AG10803 (cell line): ENCODE measurements at places on chromosomes 6 and 20.
A peak's percentile ranks its signal among the peaks of the same experiment; 100 is the strongest.

- peak; percentile 70 for DNase-seq
Measured at GRCh38 chr6:21402368-21402767, 191.2 kb upstream of the SOX4 start.

- DNase-seq = no peak
Measured at GRCh38 chr6:170182093-170182780, 108.6 kb downstream of the DLL1 start.

DNA sequence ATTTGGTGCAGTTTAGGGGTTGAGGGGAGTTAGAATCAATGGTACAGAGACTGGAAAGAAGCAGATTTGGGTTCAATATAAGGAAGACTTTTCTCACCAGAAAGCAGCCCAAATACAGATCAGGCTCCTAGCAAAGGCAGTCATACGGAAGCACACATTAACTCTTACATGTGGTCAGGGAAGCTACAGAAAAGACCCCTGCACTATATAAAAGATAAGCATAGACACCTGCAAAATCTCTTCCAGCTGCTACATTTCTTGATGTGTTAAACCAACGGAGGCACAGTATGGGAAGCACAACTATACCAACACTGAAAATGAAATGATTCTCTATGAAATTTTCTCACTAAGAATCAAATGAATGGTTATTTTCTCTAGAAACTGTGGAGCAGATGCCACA is 150.8 kb downstream of the GMDS start:
- DNase-seq = no peak

GRCh38 chr20:12528591-12529041 is 480.2 kb upstream of the SPTLC3 start:
- no peak for DNase-seq

DNA sequence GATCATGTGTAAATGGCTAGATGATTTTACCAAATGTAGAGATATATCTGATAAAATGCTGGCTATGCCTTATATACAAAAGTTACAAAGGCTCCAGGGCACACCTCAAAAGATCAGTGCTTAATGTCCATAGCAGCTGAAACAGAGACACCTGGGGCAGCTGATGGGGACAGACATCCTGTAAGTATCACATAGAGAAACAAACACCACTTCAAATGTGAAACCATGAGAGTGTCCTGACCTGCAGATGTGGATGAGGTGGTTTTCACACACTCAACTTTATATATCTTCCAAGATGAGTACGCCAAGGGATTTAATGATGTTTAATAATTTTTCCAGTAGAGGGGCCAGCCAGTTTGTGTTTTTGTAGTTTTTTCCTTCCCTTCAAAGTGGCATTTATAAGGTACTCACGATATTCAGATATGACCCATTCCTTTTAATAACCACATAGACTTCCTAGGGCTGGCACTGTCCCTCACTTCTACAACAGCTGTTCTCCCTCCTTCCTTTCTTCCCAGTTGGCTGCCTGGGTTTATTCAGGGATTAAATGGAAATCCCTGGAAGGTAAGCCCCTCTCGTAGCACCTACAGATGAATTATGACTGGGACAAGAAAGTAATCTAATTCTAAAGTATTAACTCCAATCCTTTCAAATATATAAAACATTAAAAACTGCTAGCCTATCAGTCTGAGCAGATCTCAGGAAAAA is 50.3 kb upstream of the MCM9 start:
- DNase-seq = no peak

GRCh38 chr20:35319192-35319870 is 27.1 kb upstream of the FAM83C start:
- DNase-seq = no peak

GRCh38 chr20:33770005-33770404 is 38.2 kb downstream of the ZNF341 start:
- no peak for DNase-seq

DNA sequence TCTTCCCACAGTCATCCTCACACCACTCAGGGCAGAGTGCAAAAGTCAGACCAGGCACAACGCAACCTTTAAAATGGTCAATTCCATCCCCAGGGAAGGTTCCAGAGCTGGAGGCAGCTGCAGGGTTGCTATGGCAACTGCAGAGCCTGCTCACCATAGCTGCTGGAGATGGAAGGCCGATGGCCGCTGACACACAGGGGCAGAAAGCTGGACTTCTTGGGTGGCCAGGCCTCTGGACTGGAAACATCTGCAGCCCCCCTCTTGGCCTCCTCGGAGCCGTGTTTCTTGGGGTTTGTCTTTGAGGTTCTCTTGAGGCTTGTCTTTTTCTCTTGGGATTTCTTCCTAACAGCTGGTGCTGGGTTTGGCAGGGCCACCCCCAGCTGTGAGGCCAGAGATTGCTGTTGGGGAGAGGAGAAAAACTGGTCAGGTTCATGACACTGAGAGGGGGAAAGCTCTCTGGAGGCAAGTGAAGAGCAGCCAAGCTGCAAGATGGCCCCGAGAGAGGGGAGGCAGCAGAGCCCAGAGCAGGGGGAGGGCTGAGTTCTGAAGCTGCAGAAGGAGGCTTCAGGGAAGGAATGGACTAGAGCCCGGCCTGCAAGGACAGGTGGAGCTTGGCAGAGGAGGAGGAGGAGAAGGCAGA is 10.2 kb downstream of the BNIP5 start:
- no peak for DNase-seq

- no peak for DNase-seq
Measured at GRCh38 chr20:32544893-32545840, 40.0 kb downstream of the NOL4L start.

DNA sequence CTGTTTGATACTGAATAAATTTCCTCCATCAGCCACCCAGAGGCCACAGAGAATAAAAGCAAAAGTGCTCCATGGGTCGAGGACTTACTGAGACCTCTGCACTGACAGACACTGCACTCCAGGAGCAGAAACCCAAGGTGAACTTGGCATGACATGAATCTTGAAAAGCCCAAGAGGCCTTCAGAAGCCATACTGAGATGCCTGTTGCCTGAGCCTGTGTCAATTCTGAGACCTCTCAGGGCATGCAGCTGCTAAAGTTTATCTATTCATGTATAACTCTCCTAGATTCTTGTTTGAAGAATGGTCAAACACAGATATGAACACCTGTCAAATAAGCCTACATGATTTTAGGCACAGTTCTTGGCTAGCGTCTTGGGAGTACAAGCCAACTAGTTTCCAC is 145.7 kb downstream of the KIF16B start:
- DNase-seq = no peak

DNA sequence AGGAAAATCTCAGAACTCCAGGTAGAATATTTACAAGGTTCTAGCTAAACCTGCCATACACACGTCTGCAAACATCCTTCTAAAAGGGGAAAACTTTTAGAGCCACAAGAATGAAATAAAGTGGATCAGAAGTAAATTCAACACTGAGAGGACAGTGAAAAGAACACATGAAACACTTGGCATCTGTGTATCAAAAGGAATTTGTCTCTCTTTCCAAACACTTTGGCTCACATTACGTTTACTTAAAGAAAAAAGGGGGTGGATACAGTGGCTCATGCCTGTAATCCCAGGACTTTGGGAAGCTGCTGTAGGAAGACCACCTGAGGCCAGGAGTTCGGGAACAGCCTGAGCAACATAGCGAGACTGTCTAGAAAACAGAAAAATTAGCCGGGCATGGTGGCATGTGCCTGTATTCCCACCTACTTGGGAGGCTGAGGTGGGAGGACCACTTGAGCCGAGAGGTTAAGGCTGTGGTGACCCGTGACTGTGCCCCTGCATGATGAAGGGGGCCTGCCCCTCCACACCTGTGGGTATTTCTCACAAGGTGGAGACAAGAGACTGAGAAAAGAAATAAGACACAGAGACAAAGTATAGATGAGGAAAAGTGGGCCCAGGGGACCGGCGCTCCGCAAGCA is 35.4 kb downstream of the NINL start:
- peak; percentile 67 for DNase-seq

- no peak for DNase-seq
Measured at GRCh38 chr6:158165919-158166416, 2.1 kb downstream of the SERAC1 start.

DNA sequence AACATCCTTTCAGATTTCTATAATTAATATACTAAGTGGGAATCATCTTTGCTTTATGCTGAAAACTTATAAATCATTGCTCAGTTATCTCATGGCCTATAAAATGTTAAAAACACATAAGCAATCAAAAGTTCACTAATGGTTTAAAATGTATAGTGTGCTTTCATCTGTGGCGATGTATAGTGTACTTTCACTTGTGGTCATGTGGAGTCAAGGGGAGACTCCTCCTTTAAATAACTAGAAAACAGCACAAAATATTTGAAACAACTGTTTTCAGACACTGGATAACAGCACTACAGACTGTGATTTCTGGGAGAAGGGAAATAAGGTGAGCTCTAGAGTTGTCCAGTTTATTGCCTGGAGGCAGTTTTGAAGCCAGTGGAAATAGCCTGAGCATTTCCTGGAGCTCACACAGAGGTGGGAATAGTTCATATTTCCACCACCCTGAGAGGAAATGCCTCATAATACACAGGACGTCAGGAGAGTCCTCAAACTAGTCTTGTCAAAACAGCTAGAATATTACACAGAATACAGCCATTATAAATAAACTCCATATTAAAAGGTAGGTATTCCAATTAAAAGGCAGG is 89.4 kb downstream of the CEP162 start:
- DNase-seq = no peak

DNA sequence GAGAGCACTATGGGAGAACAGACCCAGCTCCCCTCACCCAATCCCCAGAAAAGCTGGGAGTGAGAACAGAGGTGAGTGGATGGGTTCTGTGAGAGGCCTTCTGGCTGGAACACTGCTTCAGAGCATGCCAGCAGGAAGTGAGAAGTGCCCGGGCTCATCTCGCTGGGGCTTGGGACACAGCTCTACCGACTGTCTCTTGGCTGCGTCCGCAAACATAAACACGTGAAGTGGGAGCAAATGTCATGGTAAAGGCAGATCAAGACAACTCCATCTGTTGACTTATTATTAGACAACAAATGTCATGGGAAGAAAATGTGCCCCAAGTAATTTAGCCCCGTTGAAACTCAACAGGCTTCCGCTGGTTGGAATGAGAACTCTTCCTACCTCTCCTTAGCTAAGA is 25.9 kb downstream of the GNAS-AS1 start:
- DNase-seq = no peak

DNA sequence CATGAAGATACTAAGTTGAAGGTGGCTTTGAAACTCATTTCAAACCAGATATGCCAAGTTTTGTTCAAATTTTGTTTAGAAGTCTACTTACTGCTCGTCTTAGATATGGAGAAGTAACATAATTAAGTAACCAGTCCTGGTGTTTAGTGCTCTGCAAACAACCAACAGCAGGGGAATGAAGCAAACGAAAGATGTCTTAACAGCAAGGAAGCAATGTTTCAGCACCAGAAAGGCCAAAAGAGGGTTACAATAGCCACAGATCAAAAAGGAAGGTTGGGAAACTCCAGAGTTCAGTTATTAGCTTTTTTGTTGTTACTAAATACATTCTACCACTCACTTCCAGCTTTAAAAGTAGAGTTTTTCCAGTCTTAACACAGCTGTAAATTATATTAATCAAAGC is 45.1 kb downstream of the LHFPL5 start:
- DNase-seq = no peak

- DNase-seq = no peak
Measured at GRCh38 chr6:85273046-85273445, 176.8 kb upstream of the NT5E start.

GRCh38 chr20:47382746-47383415 is 26.4 kb upstream of the ZMYND8 start:
- DNase-seq = no peak

DNA sequence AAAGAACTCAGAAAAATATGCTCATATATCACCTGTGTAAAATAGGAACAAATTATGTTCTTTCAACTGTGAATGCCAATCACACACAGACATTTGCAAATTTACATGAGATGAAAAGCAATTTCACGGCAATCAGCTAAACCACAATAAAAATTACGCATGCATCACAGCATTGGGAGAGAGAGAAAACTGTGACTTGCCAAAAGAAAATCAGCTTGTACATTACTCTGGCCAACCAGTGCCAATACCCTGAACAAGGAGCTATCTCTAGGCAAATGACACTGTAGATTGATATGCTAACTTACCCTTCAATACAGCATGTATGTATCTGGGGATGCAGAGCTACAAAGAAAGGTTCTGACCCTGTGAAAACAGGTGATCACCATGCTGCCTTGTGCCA is 515.6 kb downstream of the EYS start:
- DNase-seq = no peak

DNA sequence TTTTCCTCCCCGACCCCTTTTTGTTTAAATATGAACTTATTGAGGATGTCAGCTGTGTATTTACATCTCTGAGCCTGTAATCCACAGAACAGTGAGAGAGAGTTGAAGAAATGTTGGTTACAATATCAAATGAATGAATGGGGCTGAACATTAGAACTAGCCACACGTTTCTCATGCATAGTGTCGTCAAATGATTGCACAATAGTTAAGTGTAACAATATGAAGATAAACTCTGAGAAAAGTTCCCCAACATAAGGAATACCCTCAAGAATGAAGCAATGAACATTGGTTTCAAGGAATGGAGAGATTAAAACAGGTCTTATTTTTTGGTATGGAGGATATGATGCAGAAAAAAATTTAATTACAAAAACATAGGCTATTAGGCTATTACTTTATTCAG is 100.5 kb upstream of the DTNBP1 start:
- peak; percentile 55 for DNase-seq

DNA sequence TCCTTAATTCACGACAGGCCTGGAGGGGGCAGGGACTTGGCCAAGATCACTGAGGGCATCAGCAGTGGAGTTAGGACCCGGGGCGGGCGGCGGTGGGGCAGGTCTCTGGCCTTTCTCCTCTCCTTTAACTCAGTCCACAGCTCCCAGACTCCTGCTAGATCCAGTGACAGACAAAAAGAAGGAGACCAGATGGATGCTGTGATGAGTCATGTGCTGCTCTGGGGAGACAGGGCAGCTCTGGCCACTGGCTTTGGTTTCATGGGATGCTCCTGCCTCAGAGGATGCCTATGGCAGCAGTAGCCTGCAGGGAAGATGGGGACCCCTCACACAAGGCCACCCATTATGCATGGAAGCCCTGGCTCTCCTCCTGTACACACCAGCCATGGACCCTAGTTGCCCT is 20.5 kb downstream of the EPB41L1 start:
- DNase-seq = peak; percentile 34

DNA sequence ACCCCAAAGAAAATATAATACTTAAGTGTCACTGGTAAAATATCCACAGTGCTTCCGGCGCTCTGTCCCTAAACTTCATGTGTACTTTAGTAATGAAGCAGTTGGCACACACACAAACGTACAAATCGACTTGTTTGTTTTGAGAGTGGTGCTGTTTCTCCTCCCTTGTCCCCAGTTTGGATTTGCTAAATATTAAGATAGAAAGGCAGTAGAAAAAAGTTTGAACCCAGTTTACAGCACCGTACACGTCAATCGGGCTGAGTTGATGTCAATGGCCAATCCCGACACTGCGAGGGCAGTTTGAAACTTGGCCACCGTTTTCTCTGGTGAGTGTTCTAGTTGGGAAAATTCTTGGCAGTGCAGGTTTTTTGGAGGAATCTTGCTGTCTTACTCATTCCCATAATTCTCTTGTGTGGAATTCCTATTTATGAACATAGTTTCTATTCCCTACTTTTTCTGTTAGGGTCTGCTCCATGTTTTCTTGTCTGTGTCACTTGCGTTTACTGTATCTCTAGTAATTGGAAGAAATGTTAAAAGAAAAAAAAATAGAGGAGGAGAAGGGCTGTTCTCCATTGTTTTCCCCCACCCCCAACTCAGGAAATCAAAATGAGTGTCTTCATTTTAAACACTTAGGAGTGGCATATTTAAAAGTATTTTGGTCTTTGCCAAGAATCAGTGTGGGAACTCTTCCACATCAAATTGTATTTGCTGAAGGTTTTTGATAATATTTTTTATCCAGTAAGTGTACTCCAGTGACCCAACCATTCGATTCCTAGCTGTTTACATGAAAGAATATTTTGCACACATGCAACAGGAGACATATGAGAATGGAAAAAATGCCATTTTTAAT is 72.3 kb downstream of the OR2B2 start:
- DNase-seq = peak; percentile 72
